Hematopoietic multipotent progenitor cell treated with erythropoietin and hydrocortisone succinate and interleukin-3 and kit ligand, for 15 days (in vitro differentiated cells): ENCODE measurements at places on chromosomes 16 and 17.

DNA sequence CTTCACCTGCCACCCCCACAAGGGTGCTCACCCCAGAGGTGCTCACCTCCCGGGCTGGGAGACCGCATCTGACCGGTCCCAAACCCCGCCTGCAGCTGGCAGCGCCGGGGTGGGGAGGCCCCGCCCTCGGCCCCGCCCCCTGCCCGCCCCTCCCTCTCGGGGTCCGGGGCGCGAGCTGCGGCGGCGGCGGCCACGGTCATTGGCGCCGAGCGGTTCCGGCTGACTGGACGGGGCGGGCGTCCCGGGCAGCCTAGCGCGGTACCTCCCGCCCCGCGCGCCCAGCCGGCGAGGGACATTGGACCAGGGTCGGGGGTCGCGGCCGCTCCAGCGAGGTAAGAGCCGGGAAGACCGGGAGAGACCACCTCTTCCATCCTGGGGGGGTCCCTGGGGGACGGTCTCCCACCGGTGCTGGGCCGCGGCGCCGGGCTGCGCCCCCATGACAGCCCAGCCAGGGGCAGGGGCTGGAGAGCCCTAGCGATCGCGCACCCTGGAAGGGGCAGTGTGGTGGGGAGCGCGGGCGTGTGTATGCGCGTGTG lies at the start of gene CACNG5:
Gene CACNG5 (plus strand): TSS at position 199 of the 536 bp plus-strand sequence. CDS start 42,216 bp downstream, outside the sequence.
- no peak for DNase-seq

- DNase-seq = no peak
Measured at GRCh38 chr16:11168386-11169051, 87.5 kb downstream of the SOCS1 start.

- no peak for DNase-seq
Measured at GRCh38 chr17:58537266-58537665, 22.8 kb upstream of the MTMR4 start.

DNA sequence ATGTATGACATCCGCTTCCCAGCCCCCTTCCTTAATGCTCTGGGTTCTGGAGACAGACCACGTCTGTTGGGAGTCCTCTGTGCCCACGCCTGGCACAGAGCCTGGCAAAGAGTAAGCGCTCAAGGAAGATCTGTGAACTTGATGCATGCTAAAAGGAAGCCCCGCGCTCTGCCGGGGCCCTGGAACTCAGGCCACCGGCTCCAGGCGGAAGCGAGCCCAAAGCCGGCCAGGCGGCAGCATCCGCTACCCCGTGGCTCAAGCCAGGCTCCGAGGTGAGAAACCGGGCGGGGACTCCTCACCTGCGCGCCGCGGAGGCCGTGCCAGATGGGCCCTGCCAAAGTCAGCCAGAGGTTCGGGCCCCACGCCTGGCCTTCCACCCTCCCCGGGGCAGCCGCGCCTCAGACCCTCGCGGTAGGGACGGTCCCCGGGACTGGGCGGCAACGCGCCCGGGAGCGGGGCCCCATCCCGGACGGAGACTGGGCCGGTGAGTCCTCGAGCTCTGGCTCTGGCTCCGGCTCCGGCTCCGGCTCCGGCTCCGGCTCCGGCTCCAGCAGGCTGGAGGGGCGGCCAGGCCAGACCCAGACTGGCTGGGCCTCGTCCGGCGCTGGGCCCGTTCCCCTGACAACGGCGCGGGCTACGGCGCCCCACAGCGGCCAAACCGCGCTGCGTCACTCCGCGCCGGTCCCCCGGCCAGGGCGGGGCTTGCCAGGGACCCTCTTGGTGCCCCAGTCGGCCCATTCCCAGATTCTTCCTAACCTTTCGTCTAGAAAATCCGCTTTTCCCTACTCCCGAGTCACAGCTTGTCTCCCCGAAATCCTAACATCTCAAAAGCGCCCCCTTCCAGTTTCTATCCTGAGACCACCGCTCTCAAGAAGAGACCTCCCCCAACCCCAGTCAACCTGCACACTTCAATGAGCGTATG lies at the start of gene ZDHHC1:
Gene ZDHHC1 (minus strand): TSS at position 606 of the 922 bp plus-strand sequence. CDS start 8,702 bp downstream, outside the sequence.
- DNase-seq = no peak

- DNase-seq = no peak
Measured at GRCh38 chr16:85152414-85153030, 40.2 kb upstream of the CIBAR2 start.

- no peak for DNase-seq
Measured at GRCh38 chr16:85473323-85473722, 139.8 kb upstream of the GSE1 start.

GRCh38 chr17:64540118-64540776 lies 33.5 kb downstream of the CEP95 start:
- no peak for DNase-seq

GRCh38 chr17:48532261-48532660 lies 1.4 kb upstream of the HOXB1 start:
- no peak for DNase-seq

- DNase-seq = no peak
Measured at GRCh38 chr16:89549007-89549700, 11.3 kb upstream of the RPL13 start.

DNA sequence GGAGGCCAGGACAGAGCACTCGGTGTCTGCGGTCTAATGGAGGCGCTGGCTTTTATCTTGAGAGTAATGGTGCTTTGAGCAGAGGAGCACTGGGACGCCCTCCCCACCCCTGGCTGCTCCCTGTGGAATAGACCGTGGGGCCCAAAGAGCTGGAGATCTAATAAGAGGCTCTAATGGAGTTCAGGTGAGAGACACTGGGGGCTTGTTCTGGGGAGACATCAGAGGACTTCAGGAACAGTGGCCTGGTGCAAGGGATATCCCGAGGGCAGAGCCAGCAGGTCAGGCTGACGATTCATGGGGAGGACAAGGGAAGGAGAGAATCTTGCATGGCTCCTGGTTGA lies 9.5 kb upstream of the KRT19 start:
- DNase-seq = no peak

GRCh38 chr17:8056232-8056975 lies 17.5 kb downstream of the ALOX15B start:
- DNase-seq = no peak

GRCh38 chr16:49484451-49484849 lies 110.8 kb downstream of the C16orf78 start:
- DNase-seq = peak; percentile 4

- no peak for DNase-seq
Measured at GRCh38 chr17:47896672-47897490, 845 bp downstream of the SP2 start.

DNA sequence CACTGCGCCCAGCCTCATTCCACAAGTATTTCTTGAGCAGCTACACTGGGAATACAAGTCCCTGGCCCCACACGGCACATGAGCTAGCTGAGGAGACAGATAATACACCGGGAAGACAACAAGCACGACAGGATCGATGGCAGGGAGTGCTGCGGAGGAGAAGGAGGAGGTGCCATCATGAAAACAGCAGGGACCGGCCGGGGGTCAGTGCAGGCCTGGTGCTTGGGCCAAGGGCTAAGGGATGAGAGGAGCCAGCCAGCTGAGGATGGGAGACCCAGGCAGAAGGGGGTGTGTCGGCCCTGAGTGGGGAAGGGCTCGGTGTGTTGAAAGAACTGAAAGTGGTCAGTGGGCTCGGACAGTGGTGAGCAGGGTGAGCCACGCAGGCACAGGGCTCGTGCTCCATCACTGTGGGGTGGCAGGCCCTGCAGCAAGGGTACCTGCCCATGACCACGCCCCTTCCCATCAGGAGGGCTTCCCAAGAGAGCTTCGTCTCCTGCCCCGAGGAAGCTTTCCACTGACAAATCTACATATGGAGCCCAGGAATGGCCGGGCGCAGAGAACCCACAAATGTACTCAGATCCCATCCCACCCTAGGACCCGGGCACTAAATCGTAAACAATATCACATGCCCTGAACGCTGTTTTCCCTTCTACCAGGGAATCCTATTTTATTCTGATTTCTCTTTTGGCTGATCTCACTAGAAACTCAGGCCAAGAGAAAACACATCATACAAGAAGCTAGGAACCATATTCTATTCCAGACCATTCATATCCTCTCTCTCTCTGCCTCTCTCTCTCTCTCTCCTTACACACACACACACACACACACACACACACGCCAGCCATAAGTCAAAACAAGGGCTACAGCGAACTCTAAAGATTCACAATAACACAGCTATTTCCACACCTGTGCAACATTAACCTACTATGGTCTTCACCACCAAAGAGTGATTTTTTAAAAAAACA lies 50.7 kb upstream of the TNRC6C start:
- DNase-seq = no peak

DNA sequence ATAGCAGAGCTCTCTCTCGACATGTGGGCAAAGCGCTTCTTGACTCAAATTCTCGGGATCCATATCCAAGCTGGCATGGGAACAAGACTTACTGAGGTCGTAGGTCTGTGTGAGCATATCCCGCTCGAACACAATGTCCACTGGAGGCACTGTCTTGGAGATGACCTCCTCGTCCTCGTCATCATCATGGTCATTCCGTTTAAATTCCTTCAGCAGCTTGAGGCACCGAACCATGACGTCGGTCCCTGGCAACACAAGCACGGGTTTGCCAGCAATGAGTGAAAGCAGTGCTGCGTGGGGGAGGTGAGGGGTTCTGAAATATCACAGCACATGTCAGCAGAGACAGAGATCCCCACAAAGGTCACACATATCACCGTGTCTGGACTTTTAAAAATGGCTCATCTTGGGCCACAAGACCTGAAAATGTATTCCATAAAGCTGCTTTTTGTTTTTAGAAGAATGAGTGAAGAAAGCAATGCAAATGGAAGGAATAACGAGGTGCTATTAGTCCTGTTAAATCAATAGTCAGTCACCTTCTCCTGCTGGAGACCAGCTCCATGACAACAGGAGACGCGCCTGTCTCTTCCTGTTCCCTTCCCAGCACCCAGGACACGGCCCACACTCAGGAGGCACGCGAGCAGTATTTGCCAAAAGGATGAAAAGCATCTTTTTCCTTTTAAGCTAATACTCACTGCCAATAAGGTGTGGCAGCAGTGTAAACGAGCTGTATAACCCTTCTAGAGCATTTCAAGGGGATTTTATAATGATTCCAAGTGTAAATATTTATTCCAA lies 37.9 kb downstream of the GTF3C1 start:
- DNase-seq = no peak
